Activated CD8-positive, alpha-beta memory T cell treated with anti-CD3 and anti-CD28 coated beads, Interleukin-2, amount 10 ng/mL, durations not matched to agents 7 days and 5 days (primary cell): ENCODE measurements at places on chromosomes 7 and 10. TPM values are rescaled to one million over a fixed set of nuclear protein-coding genes. Genes with fewer than 3 reads are reported as not detected.

GRCh38 chr7:17234398-17235031 lies 63.9 kb upstream of the AHR start:
- DNase-seq: peak; percentile 89

TRPV6 gene
- not detected for total RNA-seq

GRCh38 chr10:3195726-3196125 lies 23.1 kb upstream of the PITRM1 start:
- no peak for DNase-seq

DNA sequence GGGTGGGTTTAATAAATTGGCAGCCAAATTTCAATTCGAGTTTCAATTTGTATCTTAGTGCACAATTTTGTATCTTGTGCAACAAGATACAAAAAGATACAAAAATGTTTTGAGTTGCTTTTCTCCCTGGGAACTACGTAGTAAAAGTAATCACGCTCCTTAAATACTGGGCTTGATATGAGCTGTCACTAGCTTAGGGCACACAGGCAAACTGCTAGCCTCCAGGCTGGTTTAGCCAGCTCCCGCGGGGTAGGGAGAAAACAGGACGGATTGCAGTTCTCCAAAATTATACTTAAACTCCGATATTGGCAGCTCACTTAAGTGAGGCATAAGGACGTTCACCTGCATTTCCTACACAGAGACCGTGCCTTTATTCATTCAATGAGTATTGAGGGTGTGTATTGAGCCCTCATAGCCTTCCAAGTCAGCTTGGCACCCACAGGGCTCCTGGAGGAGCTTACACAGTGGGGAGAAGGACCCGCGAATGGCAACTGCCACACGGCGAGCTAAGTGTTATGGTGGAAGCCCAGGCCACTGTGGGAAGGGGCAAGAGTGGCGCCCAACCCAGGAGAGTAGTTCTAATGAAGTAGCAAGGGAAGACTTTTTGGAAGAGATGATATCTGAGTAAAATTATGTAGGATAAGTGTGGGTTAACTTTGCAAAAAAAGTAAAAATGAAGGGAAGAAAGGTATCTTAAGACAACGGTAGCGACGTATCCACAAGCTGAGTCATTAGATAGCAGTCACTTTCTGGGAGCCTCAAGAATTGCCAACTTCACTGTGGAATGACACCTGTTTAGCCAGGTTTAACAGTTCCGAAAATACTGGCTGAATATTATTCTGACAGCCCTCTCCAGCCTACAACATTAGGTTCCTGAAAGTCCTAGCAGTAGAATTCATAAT lies 1.6 kb upstream of the EPC1 start:
- DNase-seq: no peak

GRCh38 chr10:97081621-97082235 lies 104.0 kb downstream of the SLIT1 start:
- DNase-seq: peak; percentile 70

LRRD1 gene
- not detected for total RNA-seq
